Stimulated activated naive CD4-positive, alpha-beta T cell treated with Interleukin-2 at 50 U/mL for 16 hours (primary cell): ENCODE measurements at places on chromosomes 7 and 10.

DNA sequence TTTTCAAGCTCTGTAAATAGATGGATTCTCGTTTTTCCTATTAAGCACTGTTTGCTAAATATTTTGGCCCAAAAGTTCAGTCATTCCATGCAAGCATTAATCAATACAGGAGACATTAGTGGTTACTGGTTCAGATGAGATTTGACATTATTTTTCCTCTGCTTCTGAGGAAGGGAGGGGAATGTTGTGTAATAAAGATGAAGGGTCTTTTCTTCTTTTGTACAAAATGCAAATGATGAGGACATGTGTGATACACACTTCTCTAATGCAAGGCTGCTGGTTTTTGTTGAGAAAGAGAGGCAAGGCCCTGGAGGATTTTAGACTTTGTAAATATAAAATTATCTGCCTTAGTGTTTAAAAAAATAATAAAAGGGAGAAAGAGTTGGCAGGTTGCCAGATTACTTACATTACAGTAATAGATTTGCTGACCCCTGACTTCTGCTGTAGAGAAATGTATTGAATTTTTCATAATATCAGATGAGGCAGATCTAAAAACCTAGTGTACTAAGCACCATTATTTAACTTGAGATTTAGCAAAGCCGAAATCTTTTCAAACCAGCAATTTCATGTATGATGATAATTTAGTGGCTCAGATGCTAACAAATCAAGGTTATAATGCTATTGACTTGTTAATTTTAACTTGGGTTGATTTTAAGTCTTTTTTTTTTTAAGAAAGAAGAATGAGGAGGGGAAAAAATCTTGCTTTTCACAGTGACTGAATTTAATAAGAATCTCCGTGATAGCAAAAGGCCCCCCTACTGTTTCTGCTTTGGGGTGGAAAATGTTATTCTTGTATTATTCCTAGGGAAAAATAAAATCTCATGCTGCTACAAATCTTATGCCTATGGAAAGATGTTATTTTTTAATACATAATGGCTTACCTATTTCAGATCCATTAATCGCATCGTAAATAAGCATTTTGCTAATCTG, 180.1 kb downstream of the ARID5B start:
- no peak for DNase-seq

DNA sequence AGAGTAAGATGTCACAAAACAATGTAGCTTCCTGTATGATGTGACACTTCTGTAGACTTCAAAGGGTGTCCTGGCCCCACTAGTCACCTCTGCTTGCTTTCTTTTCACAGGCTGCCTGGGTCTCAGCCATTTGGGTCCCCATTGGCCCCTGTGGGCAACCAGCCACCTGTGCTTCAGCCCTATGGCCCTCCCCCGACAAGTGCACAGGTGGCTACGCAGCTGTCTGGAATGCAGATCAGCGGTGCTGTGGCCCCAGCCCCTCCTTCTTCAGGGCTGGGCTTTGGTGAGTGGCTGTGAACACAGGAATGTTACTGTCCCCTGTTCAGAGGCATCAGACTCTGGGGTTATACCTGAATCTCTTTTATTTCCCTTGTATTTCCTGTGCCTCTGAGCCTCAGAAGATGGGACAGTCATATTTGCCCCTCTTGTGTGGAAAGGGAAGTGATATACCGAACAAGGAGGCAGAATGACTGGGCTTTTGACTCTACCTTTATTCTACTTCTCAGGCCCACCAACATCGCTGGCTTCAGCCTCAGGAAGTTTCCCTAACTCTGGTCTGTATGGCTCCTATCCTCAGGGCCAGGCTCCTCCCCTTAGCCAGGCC, 15.4 kb downstream of the SEC24C start:
- DNase-seq: no peak

DNA sequence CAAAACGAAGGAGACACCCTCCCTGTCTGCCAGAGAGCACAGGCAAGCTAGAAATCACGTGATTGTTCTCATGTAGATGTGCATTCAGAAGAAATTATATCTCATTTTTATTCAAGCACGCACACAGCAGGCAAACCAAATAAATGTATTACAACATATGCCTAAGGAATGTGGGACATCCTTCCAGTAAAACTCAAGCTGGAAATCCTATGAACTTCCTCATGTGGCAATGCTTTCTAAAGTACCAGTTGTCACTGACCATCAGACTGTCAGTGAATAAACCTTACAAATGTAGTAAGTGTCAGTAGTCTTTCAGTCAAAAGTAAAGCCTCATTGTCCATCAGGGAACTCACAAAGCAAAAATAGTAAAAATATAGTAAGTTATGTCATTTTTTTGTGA, 350.1 kb upstream of the POM121L12 start:
- DNase-seq: no peak

DNA sequence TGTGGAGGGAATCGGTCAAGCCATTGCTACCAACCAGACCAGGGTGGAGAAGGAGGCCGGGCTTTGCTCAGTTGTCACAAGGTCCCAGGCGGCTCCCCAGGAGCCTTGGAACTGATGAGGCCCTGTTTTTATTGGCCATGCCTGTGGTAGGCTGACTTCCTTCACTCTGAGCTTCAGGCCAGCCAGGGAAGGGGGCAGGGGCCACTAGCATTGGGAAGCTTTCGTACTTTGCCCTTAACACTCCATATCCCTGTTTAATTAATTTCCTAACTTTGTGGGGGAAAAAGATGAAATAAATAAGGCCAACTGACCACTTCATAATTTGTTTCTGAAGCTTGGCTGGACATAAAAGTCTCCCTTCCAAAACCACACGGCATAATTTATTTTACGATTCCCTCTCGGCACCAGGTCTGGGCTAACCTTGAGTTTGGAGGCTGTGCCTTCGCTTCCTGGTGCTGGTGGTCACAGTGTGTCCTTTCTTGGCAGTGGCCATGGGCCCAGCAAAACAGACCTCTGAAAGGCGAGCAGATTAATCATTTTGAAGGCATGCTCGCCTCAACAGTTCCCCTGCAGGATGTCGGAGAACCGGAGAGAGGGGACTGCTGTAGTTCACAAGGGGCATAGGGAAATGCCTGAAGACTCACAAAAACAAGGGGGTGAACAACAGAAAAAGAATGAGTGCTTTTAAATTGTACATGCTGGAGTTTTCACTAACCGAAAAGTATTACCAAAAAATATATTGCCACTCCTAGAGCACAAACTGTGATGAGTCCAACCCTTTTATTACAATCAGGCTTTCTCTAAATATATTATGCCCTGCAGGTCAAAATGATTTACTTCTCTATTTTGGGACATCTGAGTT, 966.0 kb downstream of the LRMDA start:
- DNase-seq: no peak

DNA sequence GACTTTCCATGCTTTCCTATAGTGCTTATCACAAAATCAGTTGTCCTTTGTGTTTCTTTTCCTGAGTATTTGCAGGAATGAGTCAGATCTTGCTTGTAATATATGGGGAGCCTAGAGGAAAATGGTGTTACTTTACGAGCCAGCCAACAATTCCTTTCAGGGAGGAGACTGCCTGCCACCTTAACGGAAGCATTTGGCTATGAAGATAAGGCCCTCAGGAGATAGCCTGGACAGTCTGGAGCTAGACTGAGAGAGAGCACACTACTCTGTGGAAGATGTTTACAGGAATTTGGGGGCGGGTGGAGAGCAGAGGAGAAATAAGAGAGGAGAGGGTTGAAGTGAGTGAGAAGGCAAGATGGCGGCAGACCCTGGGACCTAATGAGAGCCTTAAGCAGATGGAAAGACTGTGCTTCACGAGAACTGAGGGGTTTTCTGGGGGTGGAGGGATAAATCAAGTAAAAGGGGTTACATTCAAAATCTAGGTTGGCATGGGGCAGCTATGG, 126.3 kb downstream of the SNX10 start:
- no peak for DNase-seq

DNA sequence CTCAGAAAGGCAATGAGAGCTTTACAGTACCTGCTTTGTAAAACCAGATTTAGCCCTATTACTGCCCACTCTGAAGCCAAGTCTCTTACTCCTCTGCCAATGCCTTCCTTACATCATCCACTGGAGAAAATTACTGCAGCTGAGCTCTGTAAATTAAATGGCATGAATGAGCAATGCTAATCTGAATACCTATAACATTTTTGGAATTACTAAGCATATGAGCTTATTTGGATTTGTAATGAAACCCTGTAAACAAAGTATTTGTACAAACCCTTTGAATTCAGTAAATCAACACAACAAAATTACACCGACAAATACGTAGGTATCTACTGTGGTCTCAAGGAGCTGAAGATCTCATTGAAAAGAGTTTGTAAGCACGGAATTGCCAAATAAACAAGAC, 12.1 kb upstream of the CCNY start:
- DNase-seq: no peak

DNA sequence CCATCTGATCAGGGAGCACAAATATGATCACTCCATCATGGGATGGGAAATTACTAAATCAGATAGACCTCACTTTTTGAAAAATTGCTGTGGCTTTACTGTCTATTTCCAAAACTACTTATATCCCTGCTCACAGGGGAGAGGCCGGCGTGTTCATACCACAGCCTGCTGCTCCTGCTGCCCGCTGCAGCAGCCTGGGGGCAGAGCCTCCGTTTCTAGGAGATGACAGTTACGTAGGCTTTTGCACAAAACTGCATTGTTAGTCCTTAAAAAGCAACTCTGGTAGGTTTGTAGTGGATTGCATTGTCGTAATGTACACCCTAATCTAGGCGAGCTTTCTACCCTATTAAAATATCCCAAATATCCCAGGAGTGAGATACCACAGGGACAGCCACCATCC, 203.7 kb downstream of the EBF3 start:
- no peak for DNase-seq

DNA sequence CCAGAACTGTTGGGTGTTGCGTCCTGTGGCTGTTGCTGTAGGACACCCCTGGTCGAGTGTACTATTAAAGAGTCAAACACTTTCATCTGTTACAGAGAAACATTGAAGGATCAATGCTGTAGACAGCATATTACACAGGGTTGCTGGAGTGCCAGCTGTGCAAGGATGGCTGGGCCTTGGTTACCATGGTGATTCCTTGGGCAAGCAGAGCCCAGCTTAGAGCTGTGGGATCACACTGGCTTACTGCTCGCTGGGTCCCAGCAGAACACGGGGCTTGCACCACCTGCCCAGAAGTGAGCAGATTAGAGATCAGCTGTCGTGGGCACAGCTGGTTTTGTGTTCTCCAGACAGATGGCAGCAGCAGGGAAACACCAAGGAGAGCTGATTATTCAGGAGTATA, 76.0 kb downstream of the GPR141 start:
- DNase-seq: no peak

DNA sequence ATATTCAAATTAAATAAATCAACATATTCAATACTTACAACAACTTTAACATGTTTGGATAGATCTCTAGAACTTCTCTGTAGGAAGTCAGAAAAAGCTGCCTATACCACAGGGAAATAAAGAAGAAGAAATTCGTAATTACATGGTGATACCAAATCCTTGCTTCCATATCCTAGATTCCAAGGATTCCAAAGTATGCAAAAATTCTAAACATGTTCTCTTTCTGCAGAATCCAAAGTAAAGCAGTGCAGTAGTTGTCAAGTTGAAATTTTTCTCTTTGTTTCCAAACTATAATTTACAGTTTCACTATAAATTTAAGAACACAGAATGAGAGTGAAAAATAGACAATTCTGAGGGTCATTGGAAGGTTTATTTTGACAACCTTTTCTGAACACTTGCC, 233.7 kb upstream of the PTN start:
- DNase-seq: no peak

DNA sequence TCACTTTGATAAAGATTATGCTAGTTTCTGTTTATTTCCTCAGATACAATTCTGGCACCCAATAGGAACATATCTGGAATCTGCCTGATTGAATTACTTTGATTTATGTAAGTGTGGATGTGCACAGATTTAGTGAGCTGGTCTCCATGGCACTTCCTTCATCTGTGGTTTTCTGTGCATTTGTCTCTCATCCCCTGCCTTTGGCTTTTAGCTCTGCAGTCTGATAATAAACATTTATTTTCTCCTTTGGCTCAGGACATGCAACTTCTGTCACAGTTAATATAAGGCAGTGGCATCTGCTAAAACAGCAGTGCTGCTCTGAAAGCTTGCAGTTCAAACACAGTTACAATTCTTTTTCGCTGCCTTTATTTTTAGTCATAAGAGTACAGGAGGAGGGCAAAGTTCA, 273.7 kb upstream of the CHRM2 start:
- DNase-seq: no peak

- DNase-seq: no peak
These were observed 95.0 kb downstream of the FAM53B start for GRCh38 chr10:124649214-124649613.

GRCh38 chr10:121823993-121824463, 103.8 kb downstream of the ATE1 start:
- DNase-seq: no peak

GRCh38 chr10:50395271-50395670, 144.0 kb upstream of the ASAH2 start:
- DNase-seq: no peak

- DNase-seq: no peak
These were observed 1.3 kb downstream of the ADAM22 start for GRCh38 chr7:87935384-87935706.

DNA sequence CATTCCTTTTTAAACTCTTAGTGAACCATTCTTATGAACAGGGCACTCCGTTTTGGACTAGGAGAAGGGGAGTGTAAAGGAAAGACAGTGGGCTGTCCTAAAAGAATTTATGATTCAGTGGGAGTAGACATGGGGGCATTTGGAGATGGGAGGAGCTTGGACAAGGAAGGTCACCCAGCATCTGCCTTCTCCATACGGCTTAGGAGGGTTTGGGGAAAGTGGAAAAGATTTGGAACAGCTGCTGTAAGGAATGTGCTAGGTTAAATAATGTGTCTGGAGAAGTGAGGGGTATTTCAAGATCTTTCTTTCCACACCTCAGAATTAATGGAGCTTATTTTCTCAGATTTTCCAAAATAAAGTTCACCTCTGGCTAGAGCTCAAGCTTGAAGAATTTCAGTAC, 24.0 kb downstream of the SLC35G1 start:
- DNase-seq: no peak

DNA sequence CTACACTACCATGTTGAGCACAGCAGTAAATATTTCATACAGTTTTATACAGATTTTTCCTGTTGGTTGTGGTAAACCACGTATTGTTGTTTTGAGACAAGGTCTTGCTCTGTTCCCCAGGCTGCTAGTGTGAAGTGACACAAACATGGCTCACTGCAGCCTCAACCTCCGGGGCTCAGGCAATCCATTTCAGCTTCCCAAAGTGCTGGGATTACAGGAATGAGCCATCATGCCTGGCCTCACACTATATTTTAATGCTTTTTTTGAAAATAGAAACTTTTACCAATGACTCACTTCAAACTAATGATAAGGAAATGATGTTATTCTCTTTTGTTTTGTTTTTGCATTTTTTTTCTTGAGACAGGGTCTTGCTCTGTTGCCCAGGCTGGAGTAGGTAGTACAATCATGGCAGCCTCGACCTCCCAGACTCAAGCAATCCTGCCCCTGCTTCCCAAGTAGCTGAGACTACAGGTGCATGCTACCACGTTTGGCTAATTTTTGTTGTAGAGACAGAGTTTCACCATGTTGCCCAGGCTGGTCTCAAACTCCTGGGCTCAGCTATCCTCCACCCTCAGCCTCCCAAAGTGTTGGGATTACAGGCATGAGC, 210.6 kb downstream of the TPST1 start:
- no peak for DNase-seq

GRCh38 chr10:61754587-61755550, 92.1 kb downstream of the CABCOCO1 start:
- DNase-seq: no peak

GRCh38 chr7:148898845-148899484, 14.9 kb upstream of the EZH2 start:
- no peak for DNase-seq
